ENCODE measurements at places on chromosomes 6 and 20. TPM values are rescaled to one million over a fixed set of nuclear protein-coding genes. Genes with fewer than 3 reads are reported as not detected.

DNA sequence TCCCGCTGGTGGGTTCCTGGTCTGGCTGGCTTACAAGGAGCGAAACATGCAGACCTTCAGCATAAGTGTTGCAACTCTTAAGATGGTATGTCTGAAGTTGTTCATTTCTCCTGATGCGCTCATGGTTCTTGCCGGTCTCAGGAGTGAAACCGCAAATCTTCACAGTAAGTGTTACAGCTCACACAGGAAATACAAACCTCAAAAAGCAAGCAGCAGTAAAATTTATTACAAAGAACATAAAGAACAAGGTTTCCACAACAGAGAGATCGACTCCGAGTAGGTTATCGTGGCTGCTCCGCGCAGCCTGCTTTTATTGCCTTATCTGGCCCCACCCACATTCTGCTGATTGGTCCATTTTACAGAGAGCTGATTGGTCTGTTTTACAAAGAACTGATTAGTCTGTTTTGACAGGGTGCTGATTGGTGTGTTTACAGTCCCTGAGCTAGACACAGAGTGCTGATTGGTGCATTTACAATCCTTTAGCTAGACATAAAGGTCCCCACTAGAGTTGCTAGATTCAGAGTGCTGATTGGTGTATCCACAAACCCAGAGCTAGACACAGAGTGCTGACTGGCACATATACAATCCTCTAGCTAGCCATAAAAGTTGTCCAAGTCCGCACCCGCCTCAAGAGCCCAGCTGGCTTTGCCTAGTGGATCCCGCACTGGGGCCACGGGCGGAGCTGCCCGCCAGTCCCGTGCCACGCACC is 39.2 kb downstream of the TRIM27 start:
- no peak for DNase-seq

- DNase-seq, result no peak
These were observed 30.4 kb upstream of the HIVEP2 start for GRCh38 chr6:142975365-142975764.

Gene SSTR4
- total RNA-seq, result not detected

Gene TNNC2
- 1.5 TPM for total RNA-seq

Gene NXT1
- total RNA-seq, result 32.3 TPM

Gene CDKAL1
- 14.2 TPM for total RNA-seq

Data from omental fat pad (tissue), 4 donors.